Neural progenitor cell (in vitro differentiated cells): ENCODE measurements at places on chromosomes 3 and 15. TPM values are rescaled to one million over a fixed set of nuclear protein-coding genes. Genes with fewer than 3 reads are reported as not detected.

GRCh38 chr3:176087066-176087697 is 1110.1 kb downstream of the TBL1XR1 start:
- H3K27ac ChIP-seq: no peak overlapping the region
- DNase-seq: no peak
- H3K4me3 ChIP-seq: no peak overlapping the region
- no peaks in the 10 kb centered on the region for H3K27me3 ChIP-seq
- H3K4me1 ChIP-seq: no peaks in the 10 kb centered on the region

- H3K27me3 ChIP-seq: no peaks in the 10 kb centered on the region
- no peak overlapping the region for H3K27ac ChIP-seq
- no peak for DNase-seq
These were observed 272.9 kb downstream of the TIGIT start for GRCh38 chr3:114566767-114567166.

DNA sequence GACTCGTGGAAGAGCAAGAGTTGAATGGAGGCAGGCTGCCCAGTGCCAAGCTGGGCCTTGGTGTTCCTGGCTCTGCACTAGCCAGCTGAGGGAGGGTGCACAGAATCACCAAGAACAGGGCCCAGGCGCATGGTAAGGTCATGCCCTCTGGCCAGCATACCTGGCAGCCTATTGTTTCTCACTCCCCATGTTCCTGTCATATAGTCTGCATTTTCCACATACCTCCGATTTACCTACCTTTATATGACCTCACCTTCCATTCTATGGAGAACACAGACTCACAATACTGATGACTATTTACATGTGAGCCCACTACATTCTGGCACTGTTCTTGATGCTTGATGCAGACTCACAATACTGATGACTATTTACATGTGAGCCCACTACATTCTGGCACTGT is 5.4 kb downstream of the CLEC3B start:
- H3K27ac ChIP-seq: no peak overlapping the region
- H3K4me3 ChIP-seq: no peak overlapping the region
- peaks cover 4% of the 10 kb centered on the region for H3K4me1 ChIP-seq
- no peak for DNase-seq

- no peaks in the 10 kb centered on the region for H3K4me1 ChIP-seq
- H3K4me3 ChIP-seq: no peak overlapping the region
- H3K27me3 ChIP-seq: no peaks in the 10 kb centered on the region
- H3K36me3 ChIP-seq: no peaks in the 10 kb centered on the region
- H3K27ac ChIP-seq: no peak overlapping the region
- DNase-seq: no peak
These were observed 30.1 kb upstream of the MNS1 start for GRCh38 chr15:56495053-56495452.

DNA sequence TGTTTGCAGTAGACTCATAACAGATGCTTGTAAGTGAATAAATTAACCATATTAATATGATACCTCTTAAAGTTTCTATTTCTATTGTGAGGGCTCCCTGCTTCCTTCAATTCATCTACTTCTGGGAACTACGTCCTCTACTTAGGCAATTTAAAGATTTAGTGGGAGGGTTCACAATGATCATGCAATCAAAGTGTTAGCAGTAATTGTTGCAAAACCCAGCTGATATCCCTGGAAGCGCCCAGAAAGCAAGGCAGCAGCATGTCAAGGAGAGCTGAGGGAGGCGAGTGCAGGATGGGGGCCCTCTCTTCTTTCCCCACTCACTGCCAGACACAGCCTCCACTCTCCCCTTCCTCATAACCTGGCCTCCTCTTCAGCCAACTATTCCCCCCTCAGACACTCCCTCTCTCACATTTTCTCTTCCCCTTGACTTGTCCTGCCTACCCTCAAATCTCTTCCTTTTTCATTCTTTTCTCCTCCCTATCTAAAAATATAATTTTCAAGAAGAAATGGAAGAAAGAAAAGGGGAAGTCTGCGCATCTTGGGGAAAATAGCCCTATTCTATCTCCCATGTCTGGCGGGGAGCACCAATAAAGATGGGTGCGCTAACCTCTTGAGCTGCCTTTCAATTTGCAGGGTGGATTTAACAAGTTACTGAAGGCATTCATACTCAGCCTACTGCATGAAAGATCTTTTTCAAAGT is 6.6 kb downstream of the TMEM212 start:
- DNase-seq: no peak
- H3K27me3 ChIP-seq: no peaks in the 10 kb centered on the region
- no peak overlapping the region for H3K4me3 ChIP-seq
- H3K36me3 ChIP-seq: no peaks in the 10 kb centered on the region

DNA sequence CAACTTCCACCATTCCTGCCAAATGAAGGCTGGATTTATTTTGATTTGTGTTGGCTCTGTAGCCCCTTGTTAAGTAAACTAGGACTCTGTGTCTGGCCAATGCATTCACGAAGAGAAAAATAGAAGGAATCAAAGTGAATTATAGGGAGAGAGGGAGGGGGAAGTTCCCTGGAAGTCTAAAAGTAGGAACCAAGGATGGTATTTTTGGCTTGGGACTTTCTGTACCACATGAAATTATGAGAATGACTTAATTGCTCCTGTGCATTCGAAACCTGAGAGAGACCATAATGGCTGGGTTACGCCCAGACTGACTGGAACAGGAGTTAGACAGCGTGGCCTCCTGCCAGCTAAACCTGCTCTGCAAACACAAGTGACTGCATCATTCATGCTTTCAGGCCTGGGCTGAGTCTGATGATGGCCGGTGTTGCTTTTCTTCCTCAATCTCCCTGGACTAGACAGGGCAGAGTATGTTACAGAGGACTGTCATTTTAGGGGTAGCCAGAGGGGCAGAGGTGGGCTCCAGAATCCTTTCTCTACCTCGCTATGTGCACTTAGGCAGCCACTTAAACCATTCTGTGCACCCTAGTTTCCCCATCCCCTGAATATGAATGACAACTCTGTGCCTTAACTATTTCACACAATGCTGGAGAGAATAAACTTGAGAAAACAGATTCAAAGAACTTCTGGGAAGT is 58.9 kb downstream of the MYO1E start:
- peaks cover 16% of the 10 kb centered on the region for H3K4me1 ChIP-seq
- H3K36me3 ChIP-seq: no peaks in the 10 kb centered on the region
- DNase-seq: no peak

Gene KCTD6
- total RNA-seq: 29.3 and 39.6 TPM in 2 replicates

GRCh38 chr3:3799173-3800079 is at the start of gene LRRN1:
LRRN1 (plus strand) TSS chr3:3799431; CDS start chr3:3844642, 45,211 bp downstream.
- DNase-seq: peak; percentile 98
- peaks cover 28% of the 10 kb centered on the region for H3K4me1 ChIP-seq
- H3K4me3 ChIP-seq: peak within 1 kb of the TSS; percentile 97
- H3K27me3 ChIP-seq: peaks cover 16% of the 10 kb centered on the region
- H3K36me3 ChIP-seq: no peaks in the 10 kb centered on the region

Gene CFAP92
- 5.3 and 5.5 TPM in 2 replicates for total RNA-seq

- H3K27me3 ChIP-seq: no peaks in the 10 kb centered on the region
- H3K4me1 ChIP-seq: no peaks in the 10 kb centered on the region
- DNase-seq: no peak
- no peak overlapping the region for H3K27ac ChIP-seq
These were observed 275.4 kb downstream of the ABHD5 start for GRCh38 chr3:43966126-43966525.

GRCh38 chr3:69178082-69178481 is 55.7 kb upstream of the LMOD3 start:
- H3K4me3 ChIP-seq: no peak overlapping the region
- no peak overlapping the region for H3K27ac ChIP-seq
- no peak for DNase-seq

Gene ZBTB20
- 1.9 and 3.2 TPM in 2 replicates for total RNA-seq

- H3K27ac ChIP-seq: no peak overlapping the region
- H3K4me3 ChIP-seq: peak overlapping the region; percentile 79
- peaks cover 11% of the 10 kb centered on the region for H3K27me3 ChIP-seq
- H3K36me3 ChIP-seq: no peaks in the 10 kb centered on the region
- H3K4me1 ChIP-seq: peaks cover 42% of the 10 kb centered on the region
These were observed 1.2 kb downstream of the GABRB3 start for GRCh38 chr15:26771578-26772153.

Gene HYAL3
- 2.2 and 4.9 TPM in 2 replicates for total RNA-seq

Gene EHD4
- total RNA-seq: 6.9 and 11.9 TPM in 2 replicates

Gene MAGEF1
- 73.9 and 88.1 TPM in 2 replicates for total RNA-seq

DNA sequence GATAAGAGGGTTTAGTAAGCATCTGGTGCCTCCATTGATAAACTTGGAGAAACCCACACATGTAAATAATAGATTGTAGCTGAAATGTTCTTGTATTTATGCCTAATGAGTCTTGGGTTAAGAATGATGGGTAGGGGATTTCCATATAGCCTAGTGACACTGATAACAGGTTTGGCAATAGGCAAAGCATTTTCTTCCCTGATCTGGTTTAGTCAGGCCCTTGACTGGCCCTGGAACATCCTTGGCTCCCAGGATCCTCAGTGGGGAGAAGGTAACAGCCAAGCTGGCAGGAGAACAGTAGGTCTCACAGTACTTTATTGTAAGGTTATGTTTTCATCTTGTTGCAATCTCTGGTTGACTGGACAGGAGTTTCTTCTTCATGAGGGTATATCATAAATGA is 228.4 kb downstream of the DIPK2A start:
- H3K27ac ChIP-seq: no peak overlapping the region
- H3K4me3 ChIP-seq: no peak overlapping the region
- no peaks in the 10 kb centered on the region for H3K36me3 ChIP-seq
- DNase-seq: no peak
- no peaks in the 10 kb centered on the region for H3K27me3 ChIP-seq
- no peaks in the 10 kb centered on the region for H3K4me1 ChIP-seq

Gene MYO5C
- total RNA-seq: 22.3 and 24.1 TPM in 2 replicates

GRCh38 chr15:63344731-63345390 is 36.8 kb downstream of the CA12 start:
- no peaks in the 10 kb centered on the region for H3K36me3 ChIP-seq
- H3K27me3 ChIP-seq: peaks cover 52% of the 10 kb centered on the region
- no peak overlapping the region for H3K4me3 ChIP-seq
- peaks cover 46% of the 10 kb centered on the region for H3K4me1 ChIP-seq
- H3K27ac ChIP-seq: no peak overlapping the region

DNA sequence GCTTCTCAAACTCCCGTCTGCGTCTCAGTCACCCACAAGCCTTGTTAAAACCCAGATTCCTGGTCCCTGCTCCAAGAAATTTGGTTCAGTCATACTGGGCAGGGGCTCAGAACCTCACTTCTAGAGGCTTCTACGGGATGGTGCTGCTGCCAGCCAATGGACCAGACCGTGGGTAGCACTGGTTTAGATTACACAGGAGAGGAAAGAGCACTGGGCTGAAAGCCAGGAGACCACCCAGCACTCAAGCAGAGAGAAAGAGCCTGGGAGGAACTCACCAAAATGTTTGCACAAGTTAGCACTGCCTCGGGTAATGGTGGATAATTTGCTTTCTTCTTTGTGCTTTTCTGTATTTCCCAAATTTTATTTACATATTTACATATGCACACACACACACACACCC is 46.9 kb upstream of the MUC13 start:
- DNase-seq: no peak
- no peaks in the 10 kb centered on the region for H3K4me1 ChIP-seq
- no peak overlapping the region for H3K27ac ChIP-seq

DNA sequence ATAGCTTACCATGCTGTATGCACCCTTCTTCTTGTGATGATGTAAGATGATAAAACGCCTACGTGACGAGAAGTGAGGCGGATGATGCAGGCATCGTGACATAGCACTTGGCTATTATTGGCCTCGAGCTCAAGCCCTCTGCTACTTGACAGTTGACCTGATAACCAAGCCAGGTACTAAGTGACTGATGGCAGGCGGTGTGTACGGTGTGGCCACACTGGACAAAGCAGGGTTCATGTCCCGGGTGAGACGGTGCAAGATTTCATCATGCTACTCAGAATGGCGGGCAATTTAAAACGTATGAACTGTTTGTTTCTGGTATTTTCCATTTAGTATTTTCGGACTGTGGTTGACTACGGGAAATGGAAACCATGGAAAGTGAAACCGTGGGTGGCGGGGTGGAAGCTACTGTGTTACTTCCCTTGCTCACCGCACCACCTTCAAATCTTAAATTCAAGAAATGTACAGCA is 57.7 kb downstream of the SLC12A8 start:
- H3K27me3 ChIP-seq: no peaks in the 10 kb centered on the region
- peaks cover 20% of the 10 kb centered on the region for H3K4me1 ChIP-seq
- no peak for DNase-seq

DNA sequence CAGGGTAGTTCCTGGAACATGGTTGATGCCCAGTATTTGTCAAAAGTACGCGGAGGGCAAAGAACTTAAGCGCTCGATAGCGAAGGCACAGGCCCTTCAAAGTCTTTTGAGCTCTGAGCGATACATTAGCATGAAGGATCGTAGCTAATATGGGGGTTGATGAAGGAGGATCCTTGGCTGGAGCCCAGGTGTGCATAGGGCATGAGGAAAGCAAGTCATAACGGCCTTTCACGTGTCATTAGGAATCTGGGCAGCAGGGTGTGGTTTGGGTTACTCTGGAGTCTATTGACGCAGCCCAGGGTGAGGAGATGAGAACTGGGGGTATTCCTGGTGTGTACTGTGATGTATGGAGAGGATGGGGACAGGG is 31.7 kb downstream of the SPINK8 start:
- DNase-seq: no peak
- H3K36me3 ChIP-seq: no peaks in the 10 kb centered on the region
- H3K4me3 ChIP-seq: peak overlapping the region; percentile 72
- H3K27me3 ChIP-seq: peaks cover 14% of the 10 kb centered on the region

Gene EIF4E3
- total RNA-seq: 6.3 and 18.2 TPM in 2 replicates

GRCh38 chr3:80997622-80998021 is 763.8 kb downstream of the GBE1 start:
- DNase-seq: no peak
- H3K27me3 ChIP-seq: no peaks in the 10 kb centered on the region
- no peaks in the 10 kb centered on the region for H3K36me3 ChIP-seq
- H3K27ac ChIP-seq: no peak overlapping the region
- H3K4me1 ChIP-seq: no peaks in the 10 kb centered on the region

Gene GOLGA8K
- total RNA-seq: not detected in 2 replicates

DNA sequence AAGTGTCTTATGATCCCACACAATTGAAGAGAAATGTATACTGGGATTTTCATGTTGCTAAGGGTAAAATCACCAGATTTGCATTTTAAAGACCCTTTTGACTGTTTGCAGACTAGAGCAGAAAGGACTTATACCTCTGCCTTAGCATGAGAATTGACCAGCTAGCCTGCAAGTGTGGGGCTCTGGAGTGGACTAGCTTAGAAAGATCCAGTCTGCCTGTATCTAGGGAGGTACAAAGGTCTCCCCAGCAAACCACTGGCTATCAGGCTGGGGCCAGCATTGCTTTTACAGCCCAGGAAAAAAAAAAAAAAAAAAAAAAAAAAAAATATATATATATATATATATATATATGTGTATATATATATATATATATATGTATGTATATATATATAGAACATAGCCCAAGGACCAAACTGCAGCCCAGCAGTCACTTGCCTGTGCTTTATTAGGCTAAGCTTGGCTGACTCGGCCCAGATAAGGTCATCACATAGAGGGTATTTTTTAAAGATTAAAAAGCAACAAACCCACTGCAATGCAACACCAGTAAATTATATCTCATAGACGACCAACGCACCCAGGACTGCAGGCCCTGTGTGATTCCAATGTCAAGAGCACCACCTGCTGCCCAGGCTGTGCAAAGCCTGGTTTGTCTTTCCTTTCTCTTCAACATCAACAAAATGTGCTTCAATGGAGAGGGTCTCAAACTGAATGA is 63.7 kb downstream of the DCLK3 start:
- H3K4me3 ChIP-seq: no peak overlapping the region
- no peak overlapping the region for H3K27ac ChIP-seq
- H3K4me1 ChIP-seq: peaks cover 9% of the 10 kb centered on the region
- H3K36me3 ChIP-seq: no peaks in the 10 kb centered on the region
- no peaks in the 10 kb centered on the region for H3K27me3 ChIP-seq
- peak; percentile 74 for DNase-seq
